ENCODE measurements at places on chromosomes 1 and 21. TPM values are rescaled to one million over a fixed set of nuclear protein-coding genes. Genes with fewer than 3 reads are reported as not detected.

The NTMT2 gene
- total RNA-seq, result not detected

The FAM72C gene
- 0.83 TPM for total RNA-seq

The SUSD4 gene
- 2.7 TPM for total RNA-seq

The ARHGEF2 gene
- 81.4 TPM for total RNA-seq

The MYOG gene
- total RNA-seq, result not detected

The ADAMTS1 gene
- total RNA-seq, result 116 TPM

The TNFSF4 gene
- 19.7 TPM for total RNA-seq

The CHD5 gene
- not detected for total RNA-seq

The TTC24 gene
- total RNA-seq, result not detected

The C1orf56 gene
- total RNA-seq, result 0.54 TPM

The VPS72 gene
- 53.6 TPM for total RNA-seq

The TINAGL1 gene
- total RNA-seq, result 0.56 TPM

The OR6K3 gene
- total RNA-seq, result not detected

The OR2L5 gene
- total RNA-seq, result not detected

The TIAM1 gene
- total RNA-seq, result 9.2 TPM

DNA sequence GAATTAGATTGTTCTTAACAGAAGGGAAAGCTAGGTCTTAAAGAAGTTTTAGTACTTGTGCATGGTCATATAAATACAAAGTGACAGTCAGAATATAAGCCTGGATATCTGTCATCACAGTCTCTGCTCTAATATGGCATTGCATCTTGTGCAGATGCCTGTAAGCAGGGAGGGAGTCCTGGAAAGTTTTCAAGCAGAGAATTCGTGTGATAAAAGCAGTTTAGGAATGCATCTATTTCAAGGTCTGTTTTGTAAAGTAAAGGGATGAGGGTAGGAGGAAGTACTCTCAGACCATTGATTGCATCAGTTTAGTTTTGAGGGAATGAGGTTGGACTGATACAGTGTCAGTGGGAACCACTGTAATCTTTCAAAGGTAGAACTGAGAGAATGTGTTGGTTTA lies 30.6 kb downstream of the IARS2 start:
- DNase-seq, result peak; percentile 71

- no peak for DNase-seq
These were observed 2.4 kb downstream of the TMEM125 start for GRCh38 chr1:43272161-43272560.

DNA sequence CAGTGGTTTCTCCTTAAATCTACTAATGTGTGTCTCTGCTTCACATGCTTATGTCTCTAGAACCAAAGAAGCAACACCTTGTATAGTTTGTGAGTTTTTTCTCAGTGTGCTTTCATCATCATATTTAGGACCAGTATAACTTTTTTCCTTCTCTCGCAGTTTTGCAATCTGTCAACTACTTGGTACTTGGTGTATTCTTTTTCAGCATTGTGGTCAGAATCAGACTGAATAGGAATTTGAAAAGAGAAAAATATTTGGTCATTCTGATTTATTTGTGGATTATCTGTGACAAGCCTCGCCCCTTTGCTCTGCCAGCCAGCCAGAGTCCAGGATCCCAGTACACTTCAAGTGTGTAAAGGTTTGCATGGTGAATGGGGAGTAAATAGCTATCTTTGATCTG lies 122.3 kb downstream of the C1orf21 start:
- DNase-seq, result no peak

DNA sequence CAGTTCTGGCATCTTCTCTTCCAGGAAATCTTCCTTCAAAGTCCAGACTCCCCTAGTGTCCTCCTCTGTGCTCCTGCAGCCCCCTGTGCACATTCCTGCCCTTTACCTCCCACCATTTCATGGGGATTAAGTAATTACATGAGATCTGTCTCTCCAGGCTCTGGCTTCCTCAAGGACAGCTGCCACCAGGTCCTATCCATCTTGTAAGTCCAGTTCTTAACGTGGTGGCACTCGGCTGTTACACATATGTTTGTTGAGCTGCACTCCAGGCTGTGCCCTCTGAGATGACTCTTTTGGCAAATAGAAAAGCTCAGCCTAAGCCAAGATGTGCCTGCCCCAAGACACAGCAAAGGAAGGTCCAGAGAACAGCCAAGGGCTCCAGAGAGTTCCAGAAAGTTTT lies 57.4 kb upstream of the CAMK1G start:
- DNase-seq, result no peak

DNA sequence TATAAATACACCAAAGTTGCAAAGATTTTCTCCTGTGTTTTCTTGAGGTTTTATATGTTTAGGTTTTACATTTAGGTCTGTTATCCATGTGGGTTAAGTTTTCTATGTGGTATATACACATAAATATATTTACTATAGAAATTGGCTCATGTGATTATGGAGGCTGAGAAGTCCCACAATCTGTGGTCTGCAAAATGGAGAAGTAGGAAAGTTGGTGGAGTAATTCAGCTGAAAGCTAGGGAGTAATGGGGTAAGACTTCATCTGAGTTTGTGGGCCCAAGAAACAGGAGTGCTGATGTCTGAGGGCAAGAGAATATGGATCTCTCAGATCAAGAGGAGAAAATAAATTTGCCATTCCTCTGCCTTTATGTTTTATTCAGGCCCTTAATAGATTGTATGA lies 146.0 kb downstream of the GPATCH2 start:
- no peak for DNase-seq

- DNase-seq, result peak; percentile 20
These were observed 44.9 kb upstream of the NTPCR start for GRCh38 chr1:232905331-232906034.

DNA sequence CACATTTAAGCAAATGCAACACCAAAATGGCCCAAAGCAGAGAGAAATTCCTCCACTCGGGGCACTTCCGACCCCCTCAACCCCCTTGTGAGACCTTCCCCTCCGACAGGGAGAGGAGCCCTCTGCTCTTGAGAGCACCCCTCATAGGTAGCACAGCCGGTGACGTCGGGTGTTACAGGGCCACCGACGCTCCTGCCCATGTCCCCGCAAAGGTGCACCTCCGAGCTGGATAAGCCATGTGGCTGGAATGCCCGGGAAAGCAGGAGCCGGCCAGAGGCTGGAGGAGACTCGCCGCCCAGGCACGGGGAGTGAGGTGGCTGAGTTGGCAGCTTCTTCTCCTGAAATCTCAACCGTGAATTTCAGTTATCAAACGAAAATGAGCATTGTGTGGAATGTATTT lies 67.1 kb upstream of the ARHGEF16 start:
- no peak for DNase-seq

DNA sequence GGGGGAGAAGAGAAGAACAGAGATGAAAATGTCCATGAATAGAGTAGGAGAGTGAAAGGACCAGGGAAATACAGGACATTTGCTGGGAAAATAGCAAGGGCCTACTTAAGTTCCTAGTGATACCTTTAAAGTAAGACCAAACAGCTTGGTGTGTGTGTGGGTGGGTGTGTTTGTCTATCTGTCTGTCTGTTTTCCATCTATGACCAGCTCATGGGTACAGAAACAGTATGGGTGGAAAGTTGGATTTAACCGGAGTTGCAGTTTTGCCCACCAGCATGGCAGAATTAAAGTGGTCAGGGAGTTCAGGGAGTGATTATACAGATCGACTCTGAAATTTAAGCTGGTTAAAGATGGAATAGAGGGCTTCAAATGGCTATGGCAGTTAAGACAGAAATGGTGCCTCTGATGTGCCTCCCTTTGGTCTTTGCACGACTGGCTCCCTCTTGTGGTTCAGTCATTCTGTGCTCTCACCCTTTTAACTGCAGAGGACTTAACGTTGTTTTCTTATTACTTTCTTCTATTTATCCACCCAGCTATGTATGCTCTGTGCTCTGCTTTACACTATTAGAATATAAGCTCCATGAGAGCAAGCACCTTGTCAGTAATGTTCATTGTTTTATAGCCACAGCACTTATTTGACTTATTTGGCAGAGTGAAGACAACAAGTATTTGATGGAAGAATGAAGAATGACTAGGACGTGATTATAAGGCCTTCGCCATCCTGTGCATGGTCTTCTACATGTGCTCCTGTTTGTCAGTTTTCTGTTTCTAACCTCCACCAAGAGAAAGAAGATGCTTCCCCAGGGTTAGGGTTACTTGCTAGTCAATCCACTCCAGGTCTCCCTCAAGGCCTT lies 72.7 kb upstream of the AK4 start:
- peak; percentile 67 for DNase-seq

GRCh38 chr1:156897078-156897825 lies 3.7 kb downstream of the PEAR1 start:
- DNase-seq, result peak; percentile 67

DNA sequence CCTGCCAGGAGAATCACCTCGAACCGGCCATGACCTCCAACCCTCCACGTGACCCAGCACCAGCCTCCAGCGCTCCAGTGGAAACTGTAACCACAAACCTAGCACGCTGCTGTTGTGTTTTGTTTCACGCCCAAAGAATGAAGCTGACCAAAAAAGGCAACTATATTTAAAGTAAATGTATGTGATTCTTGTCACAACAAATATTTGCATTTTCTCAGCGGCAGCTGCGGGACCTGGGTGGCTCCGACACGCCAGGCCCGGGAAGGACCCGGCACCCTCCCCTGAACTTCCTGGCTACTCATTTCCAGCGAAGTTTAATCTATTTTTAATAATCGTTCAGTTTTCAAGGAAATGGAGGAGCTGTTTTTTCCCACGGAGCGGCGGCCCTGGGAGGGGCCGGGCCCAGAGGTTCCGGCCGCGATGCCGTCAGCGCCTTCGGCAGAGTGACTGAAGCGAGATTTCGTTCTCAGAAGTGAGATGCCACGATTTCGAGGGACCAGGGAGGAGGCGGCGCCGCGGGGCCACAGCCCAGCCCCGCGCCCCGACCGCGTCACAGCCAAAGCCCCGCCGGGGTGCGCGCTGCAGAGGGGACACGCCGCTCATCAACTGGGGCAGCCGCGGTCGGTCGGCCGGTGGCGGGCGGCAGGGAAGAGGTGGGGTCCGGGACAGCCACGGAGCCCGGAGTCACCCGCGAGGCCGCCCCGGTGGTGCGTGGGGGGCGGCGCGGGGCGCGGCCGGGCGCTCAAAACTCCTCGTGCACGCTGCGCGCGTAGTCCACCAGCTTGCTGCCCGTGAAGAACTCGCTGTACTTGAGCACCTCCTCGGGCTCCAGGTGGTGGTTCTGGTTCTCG lies 3.0 kb upstream of the TNFRSF4 start:
- no peak for DNase-seq

DNA sequence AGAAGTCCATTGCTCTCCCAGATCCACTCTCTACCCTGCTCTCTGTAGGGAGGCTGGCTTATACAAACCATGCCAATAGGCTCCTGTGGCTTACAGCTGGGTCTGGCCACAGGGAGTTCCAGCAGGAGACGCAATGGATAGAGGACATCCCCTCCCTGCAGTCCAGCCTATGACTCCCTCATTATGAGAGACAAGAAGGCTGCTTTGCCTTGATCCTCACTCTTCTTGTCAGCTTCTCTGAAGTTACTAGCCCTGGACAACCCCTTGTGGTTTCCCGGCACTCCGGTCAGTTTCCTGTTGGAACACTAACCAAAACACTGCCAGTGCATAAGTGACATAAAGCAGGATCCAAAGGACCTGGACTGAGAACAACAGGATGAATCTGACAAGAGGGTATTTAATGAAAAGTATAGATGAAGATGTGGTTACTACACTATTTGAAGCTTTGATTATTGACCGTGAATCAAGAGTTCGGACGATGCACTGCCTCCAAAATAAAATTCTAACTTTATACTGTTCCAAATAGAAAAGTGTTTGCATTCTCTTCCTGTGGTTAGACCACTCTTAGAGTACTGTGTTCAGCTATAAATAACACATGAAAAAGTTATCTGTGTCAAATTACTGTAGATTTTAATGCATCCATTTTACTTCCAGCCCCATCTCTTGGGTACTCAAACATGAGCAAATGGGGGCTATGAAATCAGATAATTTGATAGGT lies 32.7 kb upstream of the ZNF326 start:
- DNase-seq, result peak; percentile 68

- no peak for DNase-seq
These were observed 66.7 kb upstream of the GJB5 start for GRCh38 chr1:34688006-34688741.

DNA sequence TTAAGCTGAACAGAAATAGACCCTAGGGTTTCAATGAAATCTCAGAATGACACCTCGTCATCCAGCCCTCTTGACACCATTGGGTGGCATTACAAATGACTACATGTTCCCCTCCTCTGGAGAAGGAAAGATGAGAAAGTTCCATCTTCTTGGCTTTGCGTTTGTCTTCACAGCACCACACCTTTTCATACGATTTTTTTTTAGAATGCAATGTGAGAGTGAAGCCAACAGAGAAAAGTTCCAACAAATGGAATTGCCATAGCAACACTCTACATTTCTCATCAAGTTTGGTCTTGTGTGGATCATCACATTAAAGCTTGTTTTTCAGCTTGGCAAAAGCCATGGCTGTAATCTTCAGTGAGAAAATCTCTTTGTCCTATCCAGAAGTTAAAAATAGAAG lies 183.4 kb upstream of the SNX7 start:
- no peak for DNase-seq

DNA sequence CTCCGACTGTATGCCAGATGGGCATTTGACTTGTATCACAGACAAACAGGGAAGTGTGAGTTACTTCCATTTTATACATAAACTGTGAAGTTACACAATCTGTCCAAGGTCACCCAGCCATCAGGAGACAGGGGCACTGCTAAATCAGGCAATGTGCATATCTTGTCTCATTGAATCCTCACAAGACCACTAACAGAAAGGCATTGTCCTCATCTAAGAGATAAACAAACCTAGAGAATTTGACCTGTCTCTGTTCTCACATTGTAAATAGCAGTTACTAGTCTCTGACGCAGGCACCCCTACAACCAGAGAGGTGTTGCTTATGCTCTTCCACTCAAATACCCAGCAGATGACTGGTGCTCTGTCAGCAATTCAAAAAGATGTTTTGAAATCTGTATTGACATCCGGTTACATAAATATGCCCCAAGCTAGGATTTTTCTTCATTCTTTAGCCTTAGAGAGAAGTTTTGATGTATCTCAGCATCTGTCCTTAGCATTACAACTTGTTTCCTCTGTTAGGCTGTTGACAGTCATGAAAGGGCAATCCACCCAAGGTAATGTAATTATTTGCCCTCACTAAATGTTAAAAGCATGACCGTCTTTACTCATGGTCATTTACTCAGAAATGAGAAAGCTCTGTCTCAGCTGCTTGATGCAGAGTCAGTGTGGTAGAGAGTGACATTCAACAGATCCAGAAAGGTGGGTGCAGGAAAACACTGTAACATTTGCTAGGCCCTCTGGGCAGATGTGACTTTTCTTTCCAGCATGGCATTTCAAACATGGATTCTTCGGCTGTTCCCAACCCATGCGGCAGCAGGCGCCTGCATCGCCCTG lies 51.9 kb upstream of the ZNF326 start:
- peak; percentile 89 for DNase-seq

DNA sequence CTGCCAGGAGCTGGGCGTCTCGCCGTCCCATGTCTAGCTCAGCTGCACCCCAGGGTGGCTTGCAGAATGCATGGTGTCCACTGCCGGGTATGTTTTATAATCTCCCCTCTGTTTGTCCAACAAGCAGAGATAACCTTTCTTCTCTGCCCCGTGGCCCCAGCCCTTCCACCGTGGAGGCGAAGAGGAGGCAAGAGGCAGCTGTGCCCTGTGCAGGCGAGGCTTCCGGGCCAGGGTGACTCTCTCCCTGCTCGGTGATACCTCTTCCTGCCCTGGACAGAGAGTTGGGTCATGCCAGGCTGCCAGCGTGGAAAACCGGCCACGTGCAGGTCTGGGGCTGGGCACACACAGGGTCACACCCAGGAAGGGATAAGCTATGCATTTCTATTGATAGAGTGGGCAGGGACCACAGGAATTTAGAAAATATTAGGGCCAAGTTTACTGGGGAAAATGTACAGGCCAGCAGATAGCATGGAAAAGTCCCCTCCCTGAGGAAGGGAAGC lies at the start of gene TFF2:
Gene TFF2 (minus strand): TSS at position 68 of the 500 bp plus-strand sequence. CDS start 37 bp downstream, at position 31.
- DNase-seq, result no peak

- DNase-seq, result no peak
These were observed 175.3 kb downstream of the PLPPR4 start for GRCh38 chr1:99439433-99440075.

- no peak for DNase-seq
These were observed 35.5 kb downstream of the CRP start for GRCh38 chr1:159678939-159679338.
